ENCODE measurements at places on chromosomes 6 and 20.

GRCh38 chr20:25692499-25692898 is 4.2 kb downstream of the ZNF337 start:
- DNase-seq, result no peak

- DNase-seq, result no peak
These were observed 20.5 kb downstream of the BPIFB4 start for GRCh38 chr20:33099843-33100538.

DNA sequence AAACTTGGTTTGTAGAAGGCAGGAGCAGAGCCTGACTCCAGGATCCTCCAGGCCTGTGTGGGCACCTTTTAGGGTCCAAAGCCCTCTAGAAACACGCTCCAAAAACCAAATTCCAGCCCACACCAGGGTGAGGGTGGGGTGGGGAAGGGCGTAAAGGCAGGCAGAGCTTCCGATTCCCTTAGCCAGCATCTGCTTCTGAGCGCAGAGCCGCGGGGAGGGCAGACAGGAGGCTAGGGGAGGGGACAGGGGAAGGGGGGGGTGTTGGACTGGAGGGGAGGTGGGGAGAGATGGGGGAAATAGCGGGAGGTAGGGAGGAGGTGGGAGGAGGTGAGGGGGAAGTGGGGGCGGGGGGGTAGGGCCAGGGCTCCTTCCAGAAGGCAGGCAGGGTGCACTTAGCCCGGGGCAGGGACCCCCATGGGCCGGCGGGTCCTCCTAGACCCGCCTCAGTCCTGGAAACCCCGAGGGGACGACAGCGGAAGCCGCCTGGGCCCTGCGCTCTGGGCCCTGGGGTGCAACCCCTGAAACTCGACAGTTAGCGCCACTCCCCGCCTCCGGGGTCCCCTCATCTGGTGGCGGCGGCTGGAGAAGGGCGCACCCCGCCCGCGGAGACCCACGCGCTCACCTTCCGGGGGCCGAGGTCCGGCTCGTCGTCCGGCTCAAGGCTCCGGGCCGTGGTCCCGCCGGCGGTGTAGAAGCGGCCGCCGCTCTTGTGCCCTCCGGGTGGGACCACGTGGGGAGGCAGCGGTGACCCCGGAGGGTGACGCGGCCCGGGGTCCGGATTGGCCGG is 22.0 kb upstream of the FRMD1 start:
- no peak for DNase-seq

DNA sequence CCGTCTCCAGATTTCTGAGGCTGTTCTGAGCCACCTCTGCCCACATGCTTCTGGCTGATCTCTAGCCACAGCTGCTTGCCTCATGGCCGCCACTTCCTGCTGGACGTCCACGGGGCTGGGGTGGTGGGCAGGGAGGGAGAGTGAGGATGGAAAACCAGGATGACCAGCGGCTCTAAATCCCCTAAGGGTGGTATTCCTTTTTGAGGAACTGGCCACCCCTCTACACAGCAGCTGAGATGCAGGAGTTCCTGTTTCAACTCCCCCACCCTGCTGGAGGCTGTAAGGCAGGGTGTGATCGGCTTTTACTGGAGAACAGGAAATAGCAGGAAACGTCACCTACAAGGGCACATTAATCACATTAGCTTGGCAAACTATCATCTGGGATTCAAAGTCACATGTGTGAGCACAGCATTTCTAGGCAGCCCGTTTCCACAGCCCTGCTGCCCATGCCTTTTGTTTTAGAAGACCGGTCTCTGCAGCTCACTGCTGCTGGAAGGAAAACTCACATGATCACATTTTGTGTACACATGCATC is 181.6 kb upstream of the ECI2 start:
- DNase-seq, result no peak

GRCh38 chr6:92125681-92126080 is 1293.7 kb downstream of the EPHA7 start:
- no peak for DNase-seq

DNA sequence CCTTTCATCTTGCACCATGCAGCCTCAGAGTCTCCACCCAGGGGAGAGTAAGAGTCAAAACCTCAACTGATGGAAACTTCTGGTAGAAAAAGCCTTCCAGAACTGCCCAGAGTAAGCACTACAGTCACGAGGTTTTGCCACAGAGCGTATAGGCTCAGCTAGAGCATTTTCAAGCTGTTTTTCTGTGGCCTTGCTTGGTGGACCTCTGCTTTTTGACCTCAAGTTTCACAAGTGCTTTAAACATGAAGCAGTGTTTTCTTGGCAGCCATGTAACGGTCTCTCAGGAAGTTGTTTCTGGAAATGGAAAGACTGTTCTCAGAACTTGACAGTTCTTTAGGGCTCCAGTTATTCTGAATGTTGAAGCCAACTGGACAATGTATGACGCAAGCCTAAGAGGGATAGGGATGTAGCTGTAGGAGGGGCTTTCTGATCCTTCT is 146.5 kb downstream of the ZDHHC14 start:
- DNase-seq, result no peak

All from stimulated activated CD8-positive, alpha-beta memory T cell treated with anti-CD3 and anti-CD28 coated beads, Interleukin-2, amount 100 ng/mL, for 1 hour (primary cell).